Activated CD4-positive, alpha-beta T cell treated with anti-CD3 and anti-CD28 coated beads, Interleukin-10, Interleukin-2, amounts not matched to agents 100 ng/mL and 50 ng/mL, durations not matched to agents 16 hours and 8 hours (primary cell): ENCODE measurements at places on chromosomes 3 and 15.

- DNase-seq = no peak
Measured at GRCh38 chr3:119305286-119305685, 11.1 kb downstream of the ARHGAP31 start.

- no peak for DNase-seq
Measured at GRCh38 chr15:64611085-64611725, 150.8 kb downstream of the ZNF609 start.

DNA sequence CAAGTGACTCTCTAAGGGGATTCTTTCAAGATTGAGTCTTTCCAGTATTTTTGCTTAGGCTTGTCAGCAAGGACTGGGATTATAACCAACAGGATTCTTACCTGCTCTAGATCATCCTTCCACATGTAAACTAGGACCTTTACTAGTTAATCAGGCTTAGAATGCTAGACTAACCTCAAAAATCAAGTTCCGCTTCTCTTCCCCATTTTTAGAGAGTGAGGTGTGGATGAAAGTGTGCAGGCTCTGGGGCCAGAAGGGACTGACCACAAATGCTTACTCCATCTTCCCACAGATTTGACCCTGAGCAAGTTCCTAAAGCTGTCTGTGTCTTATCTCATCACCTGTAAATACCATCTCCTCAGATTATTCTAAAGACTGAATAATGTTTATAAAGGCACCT, 89.5 kb upstream of the IL12A start:
- DNase-seq = no peak

DNA sequence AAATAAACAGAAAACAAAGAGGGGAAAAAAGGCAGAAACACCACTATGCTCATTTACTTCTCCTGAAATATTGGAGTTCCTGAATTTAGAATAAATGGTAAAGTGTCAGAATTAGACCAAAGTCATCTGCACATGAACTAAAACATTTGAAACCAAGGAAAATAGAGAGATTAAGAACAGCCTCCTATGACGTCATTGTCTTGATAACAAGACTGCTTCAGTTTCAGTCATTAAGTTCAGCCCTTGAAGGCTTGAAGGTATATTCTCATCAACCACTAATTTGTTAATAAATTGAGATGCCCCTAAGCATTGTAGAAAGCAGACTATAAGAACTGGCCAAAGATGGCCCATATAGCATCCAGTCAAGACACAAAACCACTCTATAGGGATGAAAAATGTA, 2.5 kb downstream of the SUMF1 start:
- DNase-seq = no peak

GRCh38 chr15:63765338-63765737, 68.4 kb downstream of the HERC1 start:
- no peak for DNase-seq
